ENCODE measurements at places on chromosomes 12 and 14.

DNA sequence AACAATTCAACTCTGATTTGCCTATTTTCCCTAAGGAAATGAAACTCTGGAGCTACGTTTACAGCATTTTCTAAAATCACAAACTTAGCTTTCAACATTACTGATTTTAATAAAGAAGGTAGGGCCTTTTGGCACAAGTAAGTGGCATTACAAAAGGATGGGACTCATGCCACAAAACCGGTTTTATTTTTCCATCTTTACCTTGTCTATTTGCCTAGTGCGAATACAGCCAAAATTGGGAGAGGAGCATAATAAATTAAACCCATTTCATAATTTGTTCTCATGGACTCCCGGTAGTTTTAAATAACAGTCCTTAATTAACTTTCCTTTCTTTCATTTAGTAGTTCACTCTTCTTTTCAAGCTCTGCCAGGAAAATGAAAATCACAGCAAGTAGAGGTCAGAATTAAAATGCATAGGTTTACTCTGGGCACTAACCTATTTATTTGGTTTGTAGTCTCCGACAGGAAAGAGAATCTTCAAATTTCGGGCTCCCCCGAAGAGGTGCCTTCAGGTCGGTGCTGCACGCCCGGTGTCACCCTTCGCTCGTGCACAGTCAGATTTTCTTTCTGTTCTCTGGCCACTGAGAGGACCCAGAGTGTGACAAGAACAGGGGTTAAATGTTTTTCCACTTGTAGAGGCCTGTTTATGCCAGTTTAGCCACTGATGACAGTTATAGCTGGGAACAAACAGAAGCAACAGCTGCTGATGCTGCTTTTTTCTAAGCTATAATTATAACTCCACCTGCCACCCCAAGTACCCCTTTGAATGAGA, at the start of gene BEST3:
Gene BEST3 (minus strand): TSS at position 535 of the 772 bp plus-strand sequence. CDS start 1,505 bp downstream, outside the sequence.
- DNase-seq: no peak

DNA sequence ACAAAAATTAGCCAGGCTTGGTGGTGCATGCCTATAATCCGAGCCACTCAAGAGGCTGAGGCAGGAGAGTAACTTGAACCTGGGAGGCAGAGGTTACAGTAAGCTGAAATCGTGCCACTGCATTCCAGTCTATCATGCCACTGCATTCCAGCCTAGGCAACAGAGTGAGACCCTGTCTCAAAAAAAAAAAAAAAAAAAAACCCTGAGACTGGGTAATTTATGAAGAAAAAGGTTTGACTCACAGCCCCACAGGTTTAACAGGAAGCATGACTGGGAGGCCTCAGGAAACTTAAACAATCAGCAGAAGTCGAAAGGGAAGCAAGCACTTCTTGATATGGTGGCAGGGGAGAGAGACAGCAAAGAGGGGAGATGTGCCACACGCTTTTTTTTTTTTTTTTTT, 123.2 kb downstream of the GXYLT1 start:
- no peak for DNase-seq

DNA sequence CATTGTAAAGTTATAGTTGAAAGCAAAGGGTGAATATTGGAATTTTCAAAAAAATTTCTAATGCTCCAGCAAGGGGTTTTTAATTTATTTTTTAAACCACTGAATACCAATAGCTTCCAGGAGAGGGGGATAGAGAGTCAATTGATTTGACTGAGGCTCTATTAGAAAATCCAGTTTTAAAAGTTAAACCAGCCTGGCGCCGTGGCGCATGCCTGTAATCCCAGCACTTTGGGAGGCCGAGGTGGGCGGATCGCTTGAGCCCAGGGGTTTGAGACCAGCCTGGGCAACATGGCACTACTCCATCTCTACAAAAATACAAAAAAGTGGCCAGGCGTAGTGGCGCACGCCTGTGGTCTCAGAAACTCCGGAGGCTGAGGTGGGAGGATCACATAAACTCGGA, 150.1 kb downstream of the SLC38A4 start:
- peak; percentile 58 for DNase-seq

DNA sequence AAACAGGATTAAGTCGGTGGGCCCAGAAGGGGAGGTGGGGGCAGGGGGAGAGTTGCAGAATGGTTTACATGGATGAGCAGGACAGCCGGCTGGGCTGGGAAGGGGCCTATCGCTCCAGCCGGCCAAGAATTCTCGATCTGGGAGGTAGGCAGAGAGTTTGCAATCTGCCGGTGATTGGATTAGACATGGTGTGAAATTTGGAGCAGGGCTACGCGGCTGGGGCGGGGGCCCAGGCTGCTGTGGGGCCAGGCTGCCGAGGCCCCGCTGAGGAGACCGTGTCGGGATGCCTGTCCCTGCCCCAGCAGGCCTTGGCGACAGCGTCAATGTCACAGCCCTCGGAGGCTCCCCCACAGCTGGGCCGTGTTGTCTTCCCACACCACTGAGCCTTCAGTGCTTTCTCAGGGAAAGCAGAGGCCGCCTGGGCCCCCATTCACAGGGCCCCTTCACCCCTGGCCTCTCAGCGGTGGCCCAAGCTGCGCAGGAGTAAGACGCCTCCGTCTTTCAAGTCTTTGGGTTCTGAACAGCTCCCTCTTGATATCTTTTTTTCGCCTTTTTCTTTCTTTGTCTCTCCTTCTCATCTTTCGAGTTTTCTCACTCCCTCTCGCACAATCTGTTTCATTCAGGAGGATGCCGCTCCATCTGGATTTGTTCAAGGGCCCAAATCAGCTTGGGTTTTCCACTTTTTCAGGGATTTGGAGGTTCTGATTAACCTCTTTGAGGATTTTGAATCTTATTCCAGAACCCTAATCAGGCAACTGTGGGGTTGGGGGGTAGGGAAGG, 117.5 kb upstream of the PARP11 start:
- DNase-seq: no peak

- peak; percentile 5 for DNase-seq
These were observed 74.6 kb downstream of the AKAP6 start for GRCh38 chr14:32403688-32404087.

DNA sequence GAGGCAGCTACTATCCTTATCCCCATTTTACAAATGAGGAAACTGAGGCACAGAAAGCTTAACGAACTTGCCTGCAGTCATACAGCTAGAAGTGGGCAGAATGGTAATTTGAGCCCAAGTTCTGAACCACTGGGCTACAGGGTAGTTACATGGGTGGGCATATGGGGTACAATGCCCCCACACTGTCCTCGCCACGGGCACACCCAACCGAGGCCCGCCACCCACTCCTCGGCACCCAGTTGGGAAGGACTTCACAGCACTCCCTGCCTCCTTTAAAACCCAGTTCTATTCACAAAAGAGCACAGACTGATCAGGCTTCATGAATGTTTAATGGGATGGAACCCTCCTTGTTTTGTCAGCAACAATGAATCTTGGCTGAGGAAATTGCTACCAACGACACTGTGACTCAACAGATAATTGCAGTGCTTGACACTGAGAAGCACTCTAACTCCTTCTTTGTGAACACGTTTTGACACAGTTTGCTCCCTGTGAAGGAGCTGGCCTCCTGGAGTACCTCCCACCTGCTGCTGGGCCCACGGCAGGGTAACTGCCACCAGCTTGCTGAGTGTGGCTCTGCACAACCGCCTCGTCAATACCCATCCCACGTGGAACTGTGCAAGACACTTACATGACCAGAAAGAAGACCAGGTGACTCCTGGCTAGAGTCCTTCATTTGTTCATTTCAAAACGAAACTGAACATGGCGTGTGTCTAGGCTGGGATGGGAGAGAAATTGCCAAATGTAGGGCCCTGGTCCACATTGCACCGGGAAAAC, 63.5 kb downstream of the CLMN start:
- no peak for DNase-seq

DNA sequence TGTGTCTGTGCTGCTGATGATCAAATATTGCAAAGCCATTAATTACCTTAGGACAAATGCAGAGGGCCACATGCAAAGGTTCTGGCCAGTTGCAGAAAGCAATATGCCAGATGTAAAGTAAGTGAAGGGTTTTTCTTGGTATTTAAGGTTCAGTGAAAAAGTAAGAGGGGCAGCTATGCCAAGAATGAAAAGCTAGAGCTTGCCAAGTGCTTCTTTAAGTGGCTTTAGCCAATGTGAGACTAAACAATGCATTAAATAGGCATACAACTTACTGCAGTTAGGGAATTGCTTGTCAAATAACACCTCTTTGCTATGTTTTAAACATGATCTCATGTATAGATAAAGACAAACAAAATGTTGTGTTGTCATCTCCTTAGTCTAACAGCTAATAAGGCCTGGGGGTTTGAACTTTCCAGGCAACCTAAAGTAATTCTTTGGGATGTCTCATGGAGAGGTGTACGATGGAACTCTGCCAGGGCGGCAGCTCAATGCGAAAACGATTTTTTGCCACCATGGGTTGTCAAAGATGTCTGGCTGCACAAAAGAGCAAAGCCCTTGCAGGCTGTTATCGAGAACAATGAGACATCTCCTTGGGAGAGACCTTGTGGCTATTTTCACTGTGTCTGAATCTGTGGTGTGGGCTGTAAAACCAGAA, 12.0 kb downstream of the IGF1 start:
- DNase-seq: no peak

DNA sequence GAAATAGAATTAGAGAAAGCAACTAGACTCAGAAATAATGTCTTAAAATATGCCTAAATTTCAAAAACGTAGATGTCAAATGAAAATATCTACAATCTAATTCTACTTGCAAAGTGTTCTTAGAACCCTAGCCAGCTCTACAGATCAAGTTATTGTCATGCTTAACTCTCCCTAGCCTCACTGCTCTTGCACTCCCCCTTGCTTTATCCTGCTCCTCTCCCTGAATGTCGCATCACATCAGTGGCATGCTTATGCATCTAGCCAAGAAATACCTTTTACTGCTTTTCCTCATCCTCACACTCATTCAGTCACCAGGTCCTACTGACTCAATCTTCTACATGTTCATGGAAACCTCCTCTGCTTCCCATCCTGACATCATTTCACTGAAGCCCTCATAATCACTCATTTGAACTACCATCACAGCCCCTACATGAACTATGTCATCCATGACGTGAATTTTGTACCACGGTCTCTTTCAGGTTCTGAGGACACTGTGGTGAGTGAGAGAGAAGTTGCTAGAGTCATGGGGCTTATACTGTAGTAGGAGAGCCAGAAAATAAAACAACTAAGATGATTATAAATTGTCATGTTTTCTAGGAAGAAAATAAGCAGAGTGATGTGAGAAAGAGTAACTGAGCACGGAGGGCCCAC, 22.6 kb upstream of the CRACR2A start:
- no peak for DNase-seq

- DNase-seq: no peak
These were observed 68.6 kb downstream of the PPM1A start for GRCh38 chr14:60317609-60318008.

DNA sequence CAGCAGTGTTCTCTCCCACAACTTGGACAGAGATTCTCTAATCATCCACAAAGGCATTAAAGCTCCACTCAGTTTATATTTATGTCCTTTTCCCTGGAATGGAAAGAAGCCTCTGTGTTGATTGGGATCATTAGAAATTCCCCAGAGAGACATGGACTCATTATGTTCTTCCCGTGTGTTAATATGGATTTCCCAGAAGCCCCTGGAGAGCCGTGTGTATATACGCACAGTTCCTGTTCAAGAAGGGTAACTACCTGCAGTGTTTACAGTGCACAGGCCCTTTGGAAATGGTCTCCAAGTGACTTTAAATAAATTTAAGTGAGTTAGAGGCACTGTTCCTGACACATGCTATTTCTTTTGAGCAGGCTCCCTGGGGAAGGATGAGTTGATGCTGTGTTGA, 428.0 kb upstream of the TMTC1 start:
- no peak for DNase-seq

GRCh38 chr14:21043974-21044618, 1.9 kb downstream of the RNASE7 start:
- DNase-seq: no peak

GRCh38 chr12:94721173-94721572, 70.8 kb upstream of the TMCC3 start:
- no peak for DNase-seq

GRCh38 chr12:83388551-83388950, 701.8 kb downstream of the TMTC2 start:
- DNase-seq: no peak

DNA sequence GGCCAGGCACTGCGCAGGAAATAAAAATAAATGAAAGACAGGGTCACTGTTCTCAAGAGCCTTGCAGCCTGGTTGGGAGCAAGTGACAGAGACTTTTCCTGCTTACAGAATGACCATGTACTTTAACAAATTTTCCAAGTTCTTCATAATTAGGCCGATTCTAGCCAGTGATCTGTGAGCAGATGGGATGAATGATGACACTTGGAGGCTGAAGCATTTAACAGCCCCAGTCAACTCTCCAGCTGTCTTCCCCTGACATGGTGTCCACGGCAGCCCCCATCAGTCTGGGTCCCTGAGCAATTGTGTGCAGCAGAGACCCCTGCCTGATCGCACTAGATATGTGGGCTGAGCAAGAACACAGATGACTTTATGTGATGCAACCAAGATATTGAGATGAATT, 198.8 kb downstream of the NTF3 start:
- DNase-seq: no peak

GRCh38 chr12:117881517-117881916, 87.3 kb downstream of the KSR2 start:
- no peak for DNase-seq

DNA sequence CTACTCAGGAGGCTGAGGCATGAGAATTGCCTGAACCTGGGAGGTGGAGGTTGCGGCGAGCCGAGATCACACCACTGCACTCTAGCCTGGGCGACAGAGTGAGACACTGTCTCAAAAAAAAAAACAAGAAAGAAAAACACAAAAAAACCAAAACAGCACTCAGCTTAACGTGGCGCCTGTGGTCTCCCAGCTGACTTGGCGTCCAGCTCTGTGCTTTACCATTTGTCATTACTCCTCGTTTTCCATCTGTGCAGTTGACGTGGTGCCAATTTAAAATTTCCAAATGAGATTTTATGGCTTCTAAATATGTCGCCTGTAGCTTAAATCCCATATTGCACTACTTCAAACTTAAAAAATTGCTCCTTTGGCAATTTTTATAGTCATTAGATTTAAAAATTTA, 2.0 kb downstream of the MGP start:
- no peak for DNase-seq

- peak; percentile 96 for DNase-seq
These were observed 26.3 kb upstream of the BCDIN3D start for GRCh38 chr12:49868952-49869815.

DNA sequence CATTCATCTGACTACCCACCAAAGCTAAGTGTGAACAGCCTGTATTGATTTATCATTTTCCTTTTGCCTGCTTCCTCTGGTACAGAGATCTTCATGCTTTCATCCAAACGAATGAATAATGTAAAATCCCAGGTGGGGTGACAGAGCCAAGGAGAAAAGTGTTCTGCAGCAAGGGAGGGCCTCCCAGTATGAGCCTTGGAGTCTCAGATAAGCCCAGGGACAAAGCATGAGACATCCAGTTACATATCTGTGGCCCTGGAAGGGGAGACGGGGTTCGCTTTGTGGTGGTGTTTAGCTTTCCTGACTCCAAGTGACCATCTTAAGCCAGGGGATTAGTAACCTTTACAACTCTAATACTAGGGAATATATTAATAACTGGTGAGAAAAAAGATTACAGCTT, 177.1 kb downstream of the ETV6 start:
- DNase-seq: no peak
